ENCODE measurements at places on chromosomes 1 and 21.

- DNase-seq, result no peak
Observed at GRCh38 chr1:232662910-232663309, 33.0 kb upstream of the SIPA1L2 start.

- no peak for DNase-seq
Observed at GRCh38 chr1:212949771-212950170, 570 bp upstream of the VASH2 start.

GRCh38 chr1:23216771-23217420 is 406 bp downstream of the HTR1D start:
- DNase-seq, result no peak

- DNase-seq, result no peak
Observed at GRCh38 chr1:226875641-226876295, 5.4 kb downstream of the PSEN2 start.

DNA sequence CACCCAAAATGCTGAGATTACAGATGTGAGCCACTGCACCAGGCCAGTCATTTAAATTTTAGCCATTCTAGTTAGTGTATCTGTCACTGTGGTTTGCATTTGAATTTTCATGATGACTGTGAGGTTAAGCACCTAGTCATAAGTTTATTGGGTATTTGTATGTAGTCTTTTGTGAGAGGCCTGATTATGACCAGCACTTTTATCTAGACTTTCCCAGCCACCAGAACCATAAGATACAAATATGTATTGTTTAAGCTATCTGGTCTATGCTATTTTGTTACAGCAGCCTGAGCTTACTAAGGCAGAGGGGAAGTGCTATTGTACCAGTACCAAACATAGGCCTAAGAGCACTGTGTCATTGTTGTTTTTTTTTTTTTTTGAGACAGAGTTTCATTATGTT is 19.9 kb upstream of the DNAJC6 start:
- DNase-seq, result no peak

DNA sequence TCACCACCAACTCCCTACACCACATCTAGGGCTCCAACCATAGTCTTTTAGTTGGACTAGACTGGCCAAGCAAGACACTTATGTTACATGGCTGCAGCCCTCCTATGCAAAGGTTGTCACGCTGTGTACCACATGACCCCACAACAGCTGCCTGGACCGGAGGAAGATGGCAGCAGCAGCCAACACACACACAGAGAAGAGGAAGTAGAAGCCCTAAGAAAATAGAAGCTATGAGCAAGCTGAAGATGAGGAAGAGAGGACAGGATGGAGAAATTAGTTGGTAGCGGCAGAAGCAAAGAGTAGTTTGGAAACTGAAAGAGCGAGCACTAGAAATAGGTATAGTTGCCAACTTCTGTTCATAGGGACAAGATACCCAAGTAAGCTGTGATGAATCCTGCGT is 60.8 kb upstream of the RALGPS2 start:
- peak; percentile 84 for DNase-seq

- DNase-seq, result no peak
Observed at GRCh38 chr1:193125369-193125768, 3.5 kb downstream of the CDC73 start.
